ENCODE measurements at places on chromosomes 1 and 21.
A peak's percentile ranks its signal among the peaks of the same experiment; 100 is the strongest.

GRCh38 chr1:54842963-54843362 is 41.8 kb upstream of the TTC22 start:
- no peak for DNase-seq

- DNase-seq: no peak
Measured at GRCh38 chr1:114218361-114219171, 64.9 kb upstream of the SYT6 start.

- peak; percentile 1 for DNase-seq
Measured at GRCh38 chr1:45246760-45247159, 40.4 kb upstream of the ZSWIM5 start.

- DNase-seq: no peak
Measured at GRCh38 chr1:22075718-22076117, 23.2 kb downstream of the CDC42 start.

DNA sequence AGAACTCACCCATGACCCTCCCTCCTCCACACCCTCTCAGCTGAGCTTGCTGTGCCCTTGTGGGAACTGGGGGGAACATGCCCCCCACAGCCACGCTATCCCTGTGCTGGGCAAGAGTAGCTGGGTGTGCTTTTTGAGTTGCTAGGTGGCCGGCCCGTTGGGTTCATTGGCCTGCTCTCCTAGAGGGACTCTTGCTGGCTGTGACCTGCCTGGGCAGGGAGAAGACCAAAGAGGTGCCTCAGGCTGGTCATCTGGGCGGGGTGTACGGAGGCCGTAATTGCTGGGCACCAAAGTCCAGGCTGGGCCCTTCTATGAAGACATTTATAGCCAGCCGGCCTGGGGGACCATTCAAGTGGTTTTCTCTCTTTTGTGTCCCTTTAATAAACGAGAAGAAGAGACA is 138.3 kb upstream of the ZBTB40 start:
- DNase-seq: no peak

DNA sequence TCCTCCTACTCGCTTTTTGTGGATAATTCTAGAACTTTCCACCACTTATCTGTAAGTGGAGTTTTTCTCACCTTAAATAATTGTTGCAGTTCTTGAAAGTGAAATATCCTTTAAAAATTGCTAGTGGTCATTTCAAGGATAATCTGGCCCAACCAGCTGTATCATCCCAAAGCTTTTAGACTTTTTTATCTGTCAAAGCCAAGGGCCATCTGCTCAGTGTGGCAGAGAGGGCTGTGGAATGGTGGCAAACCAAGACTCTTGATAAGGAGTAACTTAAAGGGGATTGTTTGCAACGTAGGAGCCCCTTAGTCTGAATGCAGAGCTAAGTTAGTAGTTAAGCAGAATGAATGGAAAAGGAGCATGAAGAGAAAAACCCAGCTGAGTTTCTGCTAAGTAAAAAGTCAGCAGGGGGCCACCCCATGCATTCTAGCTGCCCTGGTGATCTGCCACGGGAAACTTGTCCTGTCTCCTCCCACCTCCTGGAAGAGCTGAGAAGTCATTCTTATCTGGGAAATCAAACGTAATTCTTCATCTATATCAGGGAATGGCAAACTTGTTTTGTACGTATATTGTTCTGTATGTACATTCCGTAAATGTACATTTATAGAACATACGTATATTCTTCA is 169.3 kb downstream of the PRDM2 start:
- DNase-seq: no peak

GRCh38 chr1:214314178-214314843 is 33.4 kb downstream of the SMYD2 start:
- no peak for DNase-seq

- DNase-seq: no peak
Measured at GRCh38 chr1:165834229-165834628, 6.8 kb downstream of the UCK2 start.

DNA sequence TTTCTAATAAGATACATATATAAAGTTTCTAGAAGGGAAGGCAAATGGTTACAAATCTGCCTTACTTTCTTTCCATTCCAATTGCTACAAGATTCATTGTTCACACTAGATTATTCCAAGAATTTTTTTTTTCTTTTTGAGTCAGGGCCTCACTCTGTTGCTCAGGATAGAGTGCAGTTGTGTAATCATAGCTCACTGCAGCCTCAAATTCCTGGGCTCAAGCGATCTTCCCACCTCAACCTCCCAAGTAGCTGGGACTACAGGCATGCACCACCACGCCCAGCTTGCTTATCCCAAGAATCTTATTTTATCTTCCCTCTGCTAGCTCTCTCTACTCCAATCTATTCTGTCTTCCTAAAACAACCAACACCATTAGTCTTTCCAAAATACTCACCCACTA is 81.8 kb downstream of the KIAA0319L start:
- no peak for DNase-seq

GRCh38 chr1:23527900-23528249 is 3.2 kb downstream of the E2F2 start:
- no peak for DNase-seq

DNA sequence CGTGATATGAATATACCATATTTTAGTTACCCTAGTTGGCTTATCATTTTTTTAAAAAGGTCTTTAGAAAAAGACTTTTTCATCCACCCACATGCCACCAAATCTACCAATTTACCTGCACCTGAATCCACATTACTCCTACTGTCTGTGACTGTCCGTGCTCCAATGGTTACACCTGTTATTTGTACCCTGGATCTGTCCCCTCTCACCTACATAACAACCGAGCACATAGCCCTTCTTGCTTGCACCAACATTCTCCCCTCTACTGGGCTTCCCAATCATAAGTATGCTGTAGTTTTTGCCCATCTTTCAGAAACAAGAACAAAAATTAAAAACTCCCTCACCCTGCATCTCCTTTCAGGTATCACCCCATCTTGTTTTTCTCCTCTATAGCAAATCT is 17.6 kb downstream of the SOD1 start:
- no peak for DNase-seq

GRCh38 chr1:150552128-150552910 is 3.1 kb downstream of the ADAMTSL4 start:
- no peak for DNase-seq

DNA sequence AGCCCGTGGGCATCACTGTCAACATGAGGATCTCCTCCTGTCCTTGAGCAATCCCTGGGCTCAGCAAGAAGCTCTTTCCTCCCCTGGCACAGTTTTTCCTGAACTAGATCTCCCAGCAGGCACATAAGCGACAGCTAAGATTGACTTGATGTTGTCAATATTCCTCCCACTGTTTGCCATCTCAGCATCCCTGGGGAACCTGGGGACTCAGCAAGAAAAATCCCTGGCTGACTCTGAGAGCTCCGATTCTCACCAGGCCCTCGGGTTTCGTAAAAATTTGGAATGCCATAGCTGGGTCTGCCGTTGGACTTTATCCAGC is 687.2 kb downstream of the MATN1 start:
- no peak for DNase-seq
